ENCODE measurements at places on chromosomes 1 and 21.

GRCh38 chr1:210448297-210448892 lies 119.7 kb downstream of the HHAT start:
- DNase-seq: peak; percentile 25

GRCh38 chr21:26918323-26919079 lies 48.4 kb downstream of the ADAMTS5 start:
- no peak for DNase-seq

DNA sequence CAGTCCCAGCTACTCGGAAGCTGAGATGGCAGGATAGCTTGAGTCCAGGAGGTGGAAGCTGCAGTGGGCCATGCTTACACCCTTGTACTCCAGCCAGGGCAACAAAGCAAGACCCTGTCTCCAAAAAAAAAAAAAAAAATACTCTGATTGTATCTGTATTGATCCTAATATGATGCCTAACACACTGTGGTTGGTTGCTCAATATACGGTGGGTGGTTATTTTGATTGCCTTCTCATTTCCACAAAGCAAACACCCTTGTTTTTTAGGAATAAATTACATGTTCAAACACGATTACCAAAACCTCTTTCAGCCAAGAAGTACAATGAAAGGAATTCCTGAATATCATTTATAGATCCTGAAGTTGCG lies 3.4 kb downstream of the EGLN1 start:
- no peak for DNase-seq

GRCh38 chr1:177116941-177117340 lies 47.6 kb downstream of the ASTN1 start:
- DNase-seq: no peak

Measured in activated CD4-positive, alpha-beta T cell treated with anti-CD3 and anti-CD28 coated beads for 48 hours (primary cell).